ENCODE measurements at places on chromosomes 6 and 20.

DNA sequence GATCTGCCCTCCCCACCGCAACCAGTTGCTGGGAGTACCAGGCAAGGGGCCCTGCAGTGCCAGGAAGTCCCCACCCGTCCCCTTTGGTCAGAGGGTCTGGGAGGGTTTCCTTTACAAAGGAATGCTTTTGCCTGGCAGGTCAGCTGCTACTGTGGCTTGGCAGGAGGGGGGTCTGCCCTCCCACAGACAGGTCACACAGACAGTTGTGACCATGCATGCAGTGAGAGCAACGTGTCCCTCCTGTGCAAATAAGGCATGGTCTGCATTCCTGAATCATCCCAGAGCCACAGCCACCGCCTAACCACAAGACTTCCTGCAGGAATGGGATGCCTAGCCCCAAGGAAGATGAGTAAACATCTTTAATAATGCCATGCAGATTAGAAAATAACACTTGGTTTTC, 439 bp upstream of the F13A1 start:
- DNase-seq, result peak; percentile 15

- DNase-seq, result no peak
These were observed 36.1 kb upstream of the FBXO30 start for GRCh38 chr6:145850671-145851070.

DNA sequence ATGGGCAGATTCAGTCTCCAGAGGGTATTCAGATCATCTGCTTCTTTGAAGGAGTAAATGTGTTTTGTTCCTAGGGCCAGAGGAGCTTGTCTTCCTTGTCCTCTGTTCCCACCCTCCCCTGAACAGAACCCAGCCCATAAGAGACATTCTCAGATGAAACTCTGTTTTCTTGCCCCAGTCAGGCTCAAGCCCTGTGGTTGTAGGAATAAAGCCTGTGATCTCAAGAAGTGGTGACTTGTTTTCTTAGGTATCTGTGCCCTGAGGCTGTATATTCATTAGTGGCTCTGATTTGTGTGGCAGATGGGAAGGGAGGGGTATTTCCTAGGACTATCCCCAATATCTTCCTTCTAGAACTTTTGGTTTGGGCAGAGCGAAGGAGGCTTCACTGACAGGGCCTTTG, 27.9 kb downstream of the GSS start:
- peak; percentile 86 for DNase-seq

DNA sequence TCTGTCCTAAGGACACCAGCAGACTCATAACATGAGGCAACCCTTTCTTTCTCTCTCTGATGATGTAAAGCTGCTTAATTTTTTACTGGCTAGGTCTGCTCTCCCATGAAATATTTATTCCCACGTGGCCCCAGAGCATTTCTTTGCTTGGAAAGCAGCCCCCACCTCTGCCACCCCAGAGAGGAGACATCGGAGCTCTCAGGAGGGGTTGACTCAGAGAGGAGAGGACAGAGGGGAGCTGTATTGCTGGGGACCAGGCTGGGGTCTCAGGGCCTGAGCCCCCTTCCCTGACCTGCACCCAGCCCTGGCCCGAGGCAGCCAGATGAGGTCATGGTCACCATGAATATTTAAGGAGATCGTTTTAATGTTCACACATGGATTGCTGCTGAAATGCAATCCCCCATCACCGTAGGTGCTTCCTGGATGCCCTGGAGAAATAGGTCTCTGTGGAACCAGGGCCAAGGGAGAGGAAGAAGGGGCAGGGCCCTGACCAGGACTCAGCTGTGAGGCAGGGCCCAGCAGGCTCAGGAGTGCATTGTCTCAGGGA, 117.5 kb downstream of the DLL1 start:
- DNase-seq, result no peak

DNA sequence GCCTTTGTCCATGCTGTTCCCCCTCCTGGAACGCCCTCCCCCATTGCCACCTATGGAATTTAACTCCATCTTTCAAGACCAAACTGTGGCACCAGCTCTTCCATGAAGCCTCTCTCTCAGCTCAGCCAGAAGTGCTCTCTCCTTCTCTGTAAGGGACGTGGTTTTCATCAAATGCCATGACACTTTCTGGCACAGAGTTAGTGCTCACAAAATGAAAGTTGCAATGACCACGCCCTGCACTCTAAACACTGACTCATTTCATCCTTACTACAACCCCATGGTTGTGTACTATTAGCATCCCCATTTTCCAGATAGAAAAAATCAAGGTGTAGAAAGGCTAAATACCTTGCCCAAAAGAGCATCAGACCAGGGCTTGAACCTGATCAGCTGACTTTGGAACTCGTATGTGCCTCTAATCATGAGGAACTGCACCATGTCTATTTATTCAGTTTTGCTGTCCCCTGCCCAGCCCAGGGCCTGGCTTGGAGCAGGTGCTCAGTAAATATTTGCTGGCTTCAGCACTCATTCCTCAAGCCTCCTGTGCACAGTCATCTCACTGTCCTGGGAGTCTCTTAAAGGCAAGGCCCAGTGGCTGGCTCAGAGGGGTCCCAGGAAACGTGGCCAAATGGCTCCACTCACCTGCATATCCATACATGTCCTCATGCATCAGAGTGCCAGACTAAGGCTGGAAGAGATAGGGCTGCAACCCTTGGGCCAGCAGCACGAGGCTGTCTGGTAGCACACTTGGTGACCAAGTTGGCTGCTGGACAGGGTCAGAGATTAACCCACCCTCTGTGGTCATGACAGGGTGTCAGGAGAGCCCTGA, 77.9 kb downstream of the MRPL14 start:
- peak; percentile 53 for DNase-seq

- DNase-seq, result no peak
These were observed 13.6 kb downstream of the BRPF3 start for GRCh38 chr6:36210182-36210581.

GRCh38 chr6:82970839-82971238, 94.8 kb downstream of the UBE3D start:
- DNase-seq, result no peak

DNA sequence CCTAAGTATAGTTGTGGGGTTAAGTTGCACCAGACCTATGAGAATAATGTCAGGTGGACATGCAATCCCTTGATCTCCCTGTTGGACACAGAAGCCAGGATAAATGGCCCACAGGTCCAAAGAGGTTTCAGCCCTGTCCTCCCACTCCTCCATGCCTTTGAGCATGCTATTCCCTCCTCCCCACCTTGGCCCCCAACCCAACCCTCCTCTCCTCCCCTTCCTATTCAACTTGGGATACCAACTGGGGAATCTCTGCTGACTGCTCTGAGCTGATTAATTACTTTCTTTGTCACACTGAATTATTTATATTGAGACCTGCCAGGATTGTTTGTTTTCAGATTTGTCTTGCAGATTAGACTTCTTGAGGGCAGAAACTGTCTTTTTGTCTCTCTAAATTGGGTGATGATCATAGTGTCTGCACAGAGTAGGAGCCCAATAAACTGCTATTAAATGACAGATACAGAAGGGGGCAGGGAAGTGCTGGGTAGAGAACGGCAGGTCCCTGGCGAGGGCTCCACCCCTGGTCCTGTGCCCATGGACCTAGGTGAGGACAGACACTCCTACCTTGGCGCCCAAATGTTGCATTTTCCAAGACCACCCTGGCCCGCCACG, 120.9 kb downstream of the UNC5CL start:
- DNase-seq, result no peak

GRCh38 chr6:93453956-93454355, 34.6 kb upstream of the EPHA7 start:
- no peak for DNase-seq

DNA sequence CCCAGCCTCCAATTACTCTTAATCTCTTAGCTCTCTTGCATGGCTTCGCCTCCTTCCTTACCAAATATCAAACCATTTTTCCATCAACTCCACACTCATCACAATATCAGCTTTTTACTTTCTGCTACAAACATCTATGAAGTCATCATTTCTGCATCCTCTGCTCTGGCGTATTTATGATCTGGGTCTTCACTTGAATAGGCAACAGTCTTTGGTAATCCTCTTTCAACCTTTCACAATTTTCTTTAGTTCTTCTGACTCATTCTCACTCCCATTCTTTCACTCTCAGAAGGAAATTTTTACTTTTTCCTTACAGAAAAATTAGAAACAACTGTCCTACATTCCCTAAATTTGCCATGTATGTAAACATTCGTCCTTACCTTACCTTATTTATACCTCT, 522.4 kb downstream of the HDGFL1 start:
- DNase-seq, result peak; percentile 31

GRCh38 chr20:44979090-44979621, 12.8 kb downstream of the STK4 start:
- peak; percentile 42 for DNase-seq

DNA sequence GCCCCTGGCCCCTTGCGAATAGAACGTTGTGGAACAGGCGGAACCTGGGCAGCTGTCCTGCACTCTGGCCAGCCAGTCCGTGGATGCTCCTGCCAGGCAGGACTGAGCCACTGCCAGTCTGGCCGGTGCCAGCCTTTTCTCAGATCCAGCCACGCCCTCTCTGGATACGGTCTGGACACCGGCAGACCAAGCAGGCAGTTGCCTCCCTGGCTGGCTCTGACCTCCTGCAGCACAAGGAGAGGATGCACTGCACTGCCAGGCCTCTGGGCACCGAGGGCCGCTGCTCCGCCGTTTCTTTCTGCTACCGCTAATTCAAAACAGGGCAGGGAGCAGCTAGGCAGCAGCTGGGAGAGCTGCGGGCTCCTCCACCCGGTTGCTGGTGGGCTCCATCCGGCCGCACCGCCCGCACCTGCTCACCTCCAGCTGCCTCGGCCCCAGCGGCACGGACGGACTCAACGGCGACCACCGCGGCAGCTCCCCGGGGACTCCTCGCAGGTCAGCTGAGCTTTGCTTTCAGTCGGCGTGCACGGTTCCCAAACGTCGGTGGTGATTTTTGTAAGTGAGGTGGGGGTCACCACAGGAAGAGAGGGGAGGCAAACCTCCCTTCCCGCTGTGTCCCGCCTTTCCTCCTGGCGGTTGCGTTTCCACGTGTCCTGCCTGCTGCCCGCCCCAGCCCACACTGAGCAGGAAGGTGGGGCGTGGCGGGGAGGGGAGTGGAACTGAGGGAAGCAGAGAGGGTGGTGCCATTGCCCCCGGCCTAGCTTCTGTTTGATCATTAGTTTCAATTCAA, 30.3 kb upstream of the AFDN start:
- no peak for DNase-seq

- DNase-seq, result peak; percentile 85
These were observed 176.6 kb upstream of the PTPRK start for GRCh38 chr6:128696691-128697689.

- DNase-seq, result peak; percentile 72
These were observed 11.1 kb upstream of the SERINC3 start for GRCh38 chr20:44532981-44533331.

DNA sequence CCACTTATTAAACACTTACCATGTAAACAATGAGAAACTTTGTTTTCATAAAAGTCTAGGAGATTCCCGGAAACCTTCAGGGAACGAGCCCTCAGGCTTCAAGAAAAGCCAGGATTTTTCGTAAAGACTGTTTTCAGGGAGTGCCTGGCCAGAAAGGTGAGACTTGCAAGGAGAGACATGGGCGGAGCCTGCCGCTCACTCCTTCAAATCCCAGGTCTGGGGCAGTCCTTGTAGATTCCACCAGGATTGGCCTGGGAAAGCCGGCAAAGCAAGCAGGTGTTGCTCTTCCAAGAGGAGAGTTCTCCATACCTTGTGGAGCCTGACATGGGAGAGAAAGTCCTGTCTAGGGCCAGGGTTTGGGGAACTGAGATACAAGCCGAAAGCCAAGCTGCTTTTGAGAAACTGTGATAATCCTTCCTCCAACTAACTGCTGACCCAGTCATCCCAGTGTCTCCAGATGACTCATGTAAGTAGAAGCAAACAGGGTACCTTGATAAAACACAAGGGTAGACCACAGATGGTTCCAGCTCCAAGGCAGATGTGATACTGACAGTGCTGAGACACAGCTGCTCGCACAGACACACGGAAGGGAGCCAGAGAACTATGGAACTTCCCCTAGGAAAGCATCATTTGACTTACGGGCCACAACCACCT, 69.4 kb upstream of the NAA20 start:
- peak; percentile 32 for DNase-seq

- no peak for DNase-seq
These were observed 12.2 kb downstream of the HLA-DRB5 start for GRCh38 chr6:32517654-32518445.

GRCh38 chr20:38748861-38749149, 545 bp downstream of the ACTR5 start:
- no peak for DNase-seq

DNA sequence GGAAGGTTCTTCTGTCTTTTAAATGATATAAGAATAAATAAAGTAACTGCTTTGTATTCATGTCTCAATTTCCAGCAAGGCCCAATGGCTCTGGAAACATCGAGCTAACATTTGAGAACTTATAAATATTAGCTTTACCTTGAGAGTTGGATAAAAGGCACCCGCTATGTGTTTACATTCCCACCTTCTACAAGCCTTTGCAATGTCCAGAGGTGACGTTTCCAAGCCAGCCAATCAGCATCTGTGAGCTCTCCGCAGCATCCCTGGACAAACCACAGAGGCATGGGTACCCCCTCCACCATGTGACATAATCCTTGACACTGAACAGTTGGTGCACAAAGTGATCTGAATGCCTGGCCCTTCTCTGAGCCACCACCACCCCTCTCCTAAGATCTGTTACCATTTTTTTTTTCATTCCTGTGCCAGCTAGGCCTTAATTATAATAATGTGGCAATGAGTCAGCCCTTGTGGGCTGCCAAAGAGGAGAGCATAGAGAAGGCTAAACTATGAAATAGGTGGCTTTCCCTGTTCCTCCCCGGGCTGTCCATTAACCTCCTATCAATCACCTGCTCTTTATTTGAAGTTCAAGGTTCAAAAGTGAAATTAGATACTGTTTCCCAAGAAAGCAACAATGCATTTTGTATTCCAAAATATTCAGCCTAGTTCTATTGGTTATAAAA, 4.1 kb downstream of the CBLN4 start:
- no peak for DNase-seq

DNA sequence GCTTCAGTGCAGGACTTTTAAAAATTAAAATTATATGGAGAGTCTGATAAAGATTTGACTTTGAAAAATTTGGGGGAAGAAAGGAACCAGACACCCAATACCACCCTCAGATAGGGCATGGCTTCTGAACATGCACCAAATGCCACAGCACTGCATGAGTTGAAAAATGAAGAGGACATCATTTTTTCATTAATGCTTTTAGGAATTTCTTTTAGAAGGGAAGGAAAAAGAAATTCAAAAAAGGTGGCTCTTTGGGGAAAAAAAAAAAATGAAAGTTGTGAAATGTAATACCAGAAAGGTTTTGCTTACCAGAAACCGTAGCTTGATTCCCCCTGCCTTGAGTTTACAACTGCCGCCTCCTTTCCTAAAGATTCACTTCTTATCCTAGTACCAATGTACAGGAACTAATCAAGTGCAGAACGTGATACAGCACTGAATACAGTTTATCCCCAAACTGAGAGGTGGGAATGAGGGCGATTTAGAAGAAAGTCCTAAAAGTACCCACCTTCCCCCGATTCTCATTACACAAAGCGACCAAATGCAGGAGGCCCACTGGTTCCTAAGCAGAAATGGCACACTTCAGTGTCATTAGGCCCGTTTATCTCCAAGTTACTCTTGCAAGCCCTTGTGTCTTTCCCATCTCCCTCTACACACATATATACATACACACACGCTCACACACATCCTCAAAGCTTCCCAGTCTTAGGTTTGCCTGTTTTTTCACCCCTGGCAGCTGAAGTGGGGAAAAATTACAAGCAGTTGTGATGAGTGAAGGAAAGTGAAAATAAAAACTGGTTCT, 2.8 kb downstream of the PPP1R10 start:
- no peak for DNase-seq

GRCh38 chr20:55778796-55779195, 226.5 kb downstream of the CBLN4 start:
- no peak for DNase-seq
